Skin of body (tissue), 3 donors: ENCODE measurements at places on chromosomes 1 and 21.

DNA sequence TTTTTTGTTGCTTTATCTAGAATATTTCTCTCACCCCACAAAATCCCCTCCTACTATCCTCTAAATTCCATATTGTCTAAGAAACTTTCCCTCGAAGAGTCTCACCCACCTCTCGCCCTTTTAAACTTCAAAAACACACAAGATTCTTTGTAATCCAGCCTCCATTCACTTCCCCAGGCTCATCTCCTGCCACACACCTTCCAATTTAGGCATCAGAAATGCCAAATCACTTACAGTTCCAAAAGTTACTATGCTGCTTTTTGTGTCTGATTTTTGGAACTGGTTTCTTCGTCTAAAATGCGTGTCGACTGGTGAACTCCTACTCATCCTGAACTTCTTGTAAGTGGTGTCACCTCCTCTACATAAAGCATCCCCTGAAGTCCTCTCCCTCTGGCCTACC lies 482.4 kb upstream of the CAMK1G start:
- DNase-seq, result no peak

DNA sequence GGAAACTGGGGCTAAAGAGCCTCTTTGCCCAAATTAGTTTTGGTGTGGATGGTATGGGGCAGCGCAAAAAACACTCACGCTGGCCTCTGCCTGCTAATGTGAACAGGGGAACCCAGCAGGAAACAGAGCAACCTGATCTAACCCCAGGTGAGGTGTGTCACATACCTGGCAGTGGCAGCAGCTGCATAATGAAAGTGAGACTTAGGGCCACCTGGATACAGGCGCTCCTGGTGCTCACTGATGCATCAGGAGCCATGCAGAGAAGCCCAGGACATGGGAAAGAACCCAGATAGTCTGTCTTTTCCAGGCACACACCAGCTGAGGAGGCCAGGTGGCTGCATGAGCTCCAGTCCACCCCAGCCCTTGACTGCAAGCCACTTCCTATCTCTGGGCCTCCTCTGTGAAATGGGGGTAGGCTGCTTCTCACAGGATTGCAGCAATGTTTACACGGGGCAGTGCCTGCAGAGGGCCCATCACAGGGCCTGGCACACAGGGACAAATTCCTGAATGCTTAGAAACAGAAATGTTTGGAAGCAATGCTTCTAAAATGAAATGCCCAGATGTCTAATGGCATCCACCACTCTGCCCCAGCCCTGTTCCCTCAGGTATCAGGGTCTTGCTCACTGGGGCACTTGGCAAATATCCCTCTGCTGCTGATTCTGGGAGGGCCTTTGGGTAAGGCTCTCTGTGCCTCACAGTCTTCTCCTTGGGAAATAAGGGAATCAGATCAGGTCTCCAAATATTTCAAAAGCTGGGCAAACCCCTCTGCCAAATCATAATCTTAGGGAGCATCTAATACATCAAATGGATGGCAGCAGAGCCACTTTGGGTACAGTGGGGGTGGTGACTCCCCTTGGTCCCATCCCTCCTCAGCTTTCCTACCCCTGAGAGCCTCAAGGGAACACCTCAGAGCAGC lies 19.9 kb downstream of the DHCR24 start:
- no peak for DNase-seq

GRCh38 chr1:28811766-28812668 lies at the start of gene OPRD1:
TSS of gene OPRD1 (plus strand) at chr1:28812170. CDS start at chr1:28812384, 214 bp downstream.
- no peak for DNase-seq

GRCh38 chr1:50779801-50780200 lies 180.3 kb downstream of the FAF1 start:
- DNase-seq, result no peak

DNA sequence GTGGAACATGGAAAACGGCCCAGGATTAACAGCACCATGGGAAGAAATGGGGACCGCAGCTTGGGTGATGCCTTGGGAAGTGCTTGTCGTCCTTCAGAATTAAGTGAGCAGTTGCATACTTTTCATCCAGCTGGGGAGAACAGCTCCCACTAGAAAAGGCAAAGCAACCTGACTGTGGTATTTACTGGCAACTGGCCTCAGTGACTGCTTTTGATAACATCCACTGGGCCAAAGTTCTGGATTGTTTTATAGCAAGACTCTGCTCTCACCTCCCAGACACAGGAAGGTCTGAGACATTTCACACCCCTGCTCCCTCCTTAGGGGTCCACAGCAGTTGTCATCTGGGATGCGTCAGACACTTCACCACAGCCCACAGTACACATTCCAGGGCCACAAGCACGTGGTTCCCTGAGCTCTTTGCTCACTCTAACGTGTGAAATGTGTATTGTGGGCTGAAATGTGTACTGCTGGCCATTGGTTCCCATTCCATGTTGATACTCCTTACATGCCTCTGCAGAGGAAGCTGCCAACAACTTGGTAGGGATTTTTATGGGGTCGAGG lies 6.6 kb downstream of the PAPPA2 start:
- DNase-seq, result no peak

DNA sequence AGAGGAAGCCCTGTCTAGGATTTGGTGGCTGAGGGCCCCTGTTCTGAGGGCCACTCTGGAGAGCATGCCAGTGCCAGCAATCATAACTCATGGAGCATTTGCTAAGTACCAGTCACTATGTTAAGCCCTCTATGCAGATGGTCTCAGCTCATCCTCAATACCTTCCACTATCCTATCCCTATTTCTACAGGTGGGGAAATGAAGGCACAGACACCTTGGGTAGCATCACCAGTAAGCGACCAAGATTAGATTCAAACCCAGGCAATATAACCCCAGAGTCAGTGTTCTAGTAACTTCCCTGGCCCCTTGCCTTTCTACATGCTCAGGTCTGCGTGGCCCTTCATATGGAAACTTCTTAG lies 7.9 kb upstream of the NBPF1 start:
- no peak for DNase-seq

- no peak for DNase-seq
Measured at GRCh38 chr1:204150702-204151551, 917 bp downstream of the ETNK2 start.
